ENCODE measurements at places on chromosomes 4 and X.

- DNase-seq: no peak
Measured at GRCh38 chrX:109760209-109760921, 27.3 kb upstream of the ACSL4 start.

GRCh38 chr4:43411226-43411625, 518.7 kb downstream of the GRXCR1 start:
- no peak for DNase-seq

- no peak for DNase-seq
Measured at GRCh38 chr4:145182222-145182621, 1.8 kb upstream of the OTUD4 start.

DNA sequence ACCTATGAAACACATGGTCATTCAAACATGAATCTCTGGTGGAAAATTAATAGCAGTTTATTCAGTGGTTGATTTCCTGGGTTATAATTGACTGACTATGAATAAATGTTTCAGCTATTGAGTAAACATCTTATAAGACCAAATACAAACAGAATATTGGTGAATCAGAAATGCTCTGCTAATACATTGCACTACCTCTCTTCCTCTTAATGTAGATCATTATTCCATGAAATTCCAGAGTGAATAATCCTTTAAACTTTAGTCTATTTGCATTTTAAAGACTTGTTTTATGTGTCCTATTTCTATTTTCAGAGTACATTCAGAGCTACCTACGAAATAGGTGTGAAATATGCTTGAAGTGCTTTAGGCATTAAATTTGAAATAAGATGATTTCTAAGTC, 715.4 kb downstream of the ADGRL3 start:
- no peak for DNase-seq

DNA sequence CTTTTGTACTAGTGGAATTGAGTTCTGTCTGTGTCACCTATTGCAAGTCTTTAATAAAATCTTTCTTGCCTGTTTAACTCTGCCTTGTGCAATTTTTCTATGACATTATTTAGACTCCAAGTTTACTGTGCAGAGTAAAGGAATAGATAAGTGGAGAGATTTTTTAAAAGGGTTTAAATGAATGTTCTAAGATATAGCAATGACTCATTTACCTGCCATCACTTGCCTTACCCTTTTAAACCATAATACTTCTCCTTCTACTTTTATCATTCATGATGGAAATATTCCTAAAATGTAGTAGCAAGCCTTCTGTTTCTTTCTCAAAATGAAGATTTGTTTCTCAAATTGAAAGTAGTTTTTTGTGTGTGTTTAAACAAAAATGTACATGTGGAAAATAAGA, 782.8 kb upstream of the MAGEB2 start:
- no peak for DNase-seq

DNA sequence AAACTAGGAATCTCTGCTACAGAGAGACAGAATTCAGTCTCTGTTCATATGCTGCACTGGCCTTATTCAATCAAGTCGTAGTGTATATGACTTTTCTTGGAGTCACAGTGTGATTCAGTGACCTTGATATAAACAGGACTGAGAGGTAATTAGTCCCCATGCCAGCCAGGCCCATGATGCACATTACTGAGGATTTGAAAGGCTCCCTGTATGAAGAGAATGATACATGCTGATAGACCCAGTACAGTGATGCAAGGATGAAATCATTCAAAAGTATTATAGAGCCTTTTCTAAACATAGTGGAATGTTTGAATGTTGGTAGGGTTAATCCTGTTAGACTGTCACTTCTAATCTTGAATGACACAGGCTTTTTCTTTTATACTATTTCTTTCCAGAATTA, 34.1 kb downstream of the ANXA3 start:
- DNase-seq: no peak

GRCh38 chrX:32451954-32452695, 759.2 kb downstream of the DMD start:
- no peak for DNase-seq

DNA sequence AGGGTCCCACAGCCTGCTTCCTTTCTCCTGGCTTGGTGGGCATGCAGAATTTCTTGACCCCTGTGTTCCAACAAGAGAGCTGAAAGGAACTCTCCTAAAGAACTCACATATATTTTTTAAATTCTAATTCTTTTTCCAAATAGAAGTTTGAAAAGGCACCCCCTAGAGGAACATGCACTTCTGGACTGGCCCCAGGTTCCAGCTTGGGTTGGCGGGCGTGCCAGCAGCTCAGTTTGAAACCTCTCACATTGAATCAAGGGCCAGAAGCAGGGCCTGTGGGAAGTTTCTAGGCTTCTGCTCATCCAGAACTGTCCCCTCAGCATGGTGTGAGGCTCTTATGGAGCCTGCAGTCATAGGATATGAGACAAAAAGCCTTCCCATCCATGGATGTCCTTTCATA, 132.6 kb downstream of the ATG4A start:
- DNase-seq: no peak

DNA sequence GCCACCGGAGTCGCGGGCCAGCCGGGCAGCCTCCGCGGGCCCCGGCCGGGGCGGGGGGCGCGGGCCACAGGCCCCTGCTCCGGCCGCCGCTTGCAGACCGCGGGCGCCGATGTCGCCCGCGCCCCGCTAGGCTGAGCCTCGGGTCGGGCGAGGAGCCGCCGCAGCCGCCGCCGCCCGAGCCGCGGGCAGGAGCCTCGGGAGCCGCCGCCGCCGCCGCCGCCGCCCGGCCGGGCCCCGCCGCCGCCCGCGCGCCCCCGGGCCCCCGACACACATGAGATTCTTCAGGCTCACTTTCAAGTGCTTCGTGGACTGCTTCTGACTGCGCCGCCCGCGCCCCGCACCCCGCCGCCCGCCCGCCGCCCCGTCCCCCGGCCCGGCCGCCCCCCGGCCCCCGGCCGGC, 345 bp downstream of the SLC6A8 start:
- no peak for DNase-seq

DNA sequence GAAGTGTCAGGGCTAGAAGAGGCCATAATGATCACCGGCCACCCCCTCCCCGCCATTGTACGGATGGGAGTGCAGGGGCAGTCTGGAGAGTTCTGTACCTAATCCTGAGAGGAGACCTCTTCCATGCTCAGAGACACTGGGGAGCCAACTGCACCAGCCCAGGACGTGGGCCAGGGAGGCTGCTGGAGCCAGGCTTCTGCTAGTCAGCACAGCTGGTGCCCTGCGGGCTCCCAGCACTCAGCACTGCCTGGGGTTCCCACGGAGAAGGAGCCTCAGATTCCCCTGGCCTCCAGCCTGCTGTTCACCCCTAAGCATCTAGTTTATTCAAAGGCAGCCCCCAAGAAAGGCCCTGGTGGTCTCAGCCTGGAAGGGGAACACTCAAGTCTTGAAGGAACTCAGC, 28.8 kb downstream of the ABLIM2 start:
- no peak for DNase-seq

- no peak for DNase-seq
Measured at GRCh38 chrX:14235004-14235403, 205.3 kb upstream of the GEMIN8 start.

DNA sequence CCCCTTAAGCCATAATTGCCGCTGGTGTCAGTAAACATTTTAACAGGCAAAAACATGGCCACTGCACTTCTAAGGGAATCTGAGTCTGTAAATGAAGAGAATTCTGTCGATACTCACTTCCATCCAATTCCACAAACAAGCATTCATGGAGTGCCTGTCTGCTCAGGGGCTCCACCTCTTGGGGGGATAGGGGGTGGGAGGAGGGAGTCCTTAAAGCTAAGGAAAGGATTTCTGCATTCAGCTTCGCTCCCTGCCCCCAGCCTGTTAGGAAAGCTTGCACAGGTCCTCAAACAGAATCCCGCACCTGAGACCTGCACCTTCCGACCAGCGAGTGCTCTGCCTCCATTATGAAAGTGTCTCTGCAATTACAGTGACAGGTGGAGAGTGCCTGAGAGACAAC, 130.2 kb upstream of the KIT start:
- no peak for DNase-seq

GRCh38 chr4:158161551-158162354, 11.1 kb downstream of the GASK1B start:
- peak; percentile 98 for DNase-seq

DNA sequence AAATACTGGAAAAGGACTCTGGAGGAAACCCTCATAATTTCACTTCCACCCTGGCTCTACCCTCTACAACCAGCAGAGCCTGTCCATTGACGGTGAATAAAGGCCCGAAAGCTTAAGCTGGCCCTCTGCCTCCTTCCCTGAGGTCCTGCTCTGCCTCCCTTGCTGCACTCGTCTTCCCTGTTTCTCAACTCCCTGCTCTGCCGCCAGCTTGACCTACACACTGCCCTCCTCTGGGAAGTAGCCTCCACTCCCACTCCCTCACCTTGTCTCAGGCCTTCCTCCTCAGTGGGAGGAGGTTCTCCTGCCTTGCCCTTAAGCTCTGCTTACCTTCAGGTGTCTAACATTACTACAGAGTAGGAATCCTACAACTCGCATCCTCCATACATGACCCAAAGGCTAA, 608.6 kb upstream of the NR3C2 start:
- no peak for DNase-seq

DNA sequence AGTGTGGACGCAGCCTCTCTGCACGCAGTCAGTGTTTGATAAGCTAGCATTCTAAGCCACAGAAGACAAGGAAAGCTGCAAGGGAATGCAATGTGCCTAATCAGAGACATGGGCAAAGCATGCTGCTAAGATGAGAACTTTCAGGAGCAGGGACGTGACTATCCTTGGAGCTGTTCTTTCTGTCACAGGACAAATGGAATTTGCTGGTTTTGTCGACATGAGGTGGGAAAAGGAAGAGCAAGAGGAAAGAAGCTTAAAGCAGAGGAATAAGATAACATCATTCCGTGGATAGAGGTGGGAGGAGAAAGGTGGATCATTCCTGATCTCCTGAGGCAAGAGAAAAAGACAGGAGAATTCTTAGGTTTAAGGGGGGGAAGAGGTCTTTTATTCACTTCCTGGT, 33.7 kb downstream of the RBM47 start:
- no peak for DNase-seq

DNA sequence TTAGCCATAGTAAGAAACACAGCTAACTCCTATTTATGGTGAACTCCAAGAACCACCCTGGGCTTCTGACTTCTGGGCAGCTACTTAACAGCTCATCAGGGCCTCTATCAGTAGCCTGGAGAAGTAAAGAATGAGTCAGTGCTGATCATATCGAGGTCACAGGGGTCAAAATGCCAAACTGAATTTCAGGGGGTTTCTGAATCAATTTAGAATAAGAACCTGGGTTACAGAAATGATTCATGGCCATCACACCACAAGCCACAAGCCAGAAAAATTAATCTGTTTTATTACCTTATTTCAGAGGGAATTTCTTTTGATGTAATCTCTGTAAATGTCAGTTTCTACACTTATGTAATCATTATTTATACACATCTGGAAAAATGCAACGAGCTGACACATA, 64.4 kb downstream of the CHST7 start:
- DNase-seq: no peak

DNA sequence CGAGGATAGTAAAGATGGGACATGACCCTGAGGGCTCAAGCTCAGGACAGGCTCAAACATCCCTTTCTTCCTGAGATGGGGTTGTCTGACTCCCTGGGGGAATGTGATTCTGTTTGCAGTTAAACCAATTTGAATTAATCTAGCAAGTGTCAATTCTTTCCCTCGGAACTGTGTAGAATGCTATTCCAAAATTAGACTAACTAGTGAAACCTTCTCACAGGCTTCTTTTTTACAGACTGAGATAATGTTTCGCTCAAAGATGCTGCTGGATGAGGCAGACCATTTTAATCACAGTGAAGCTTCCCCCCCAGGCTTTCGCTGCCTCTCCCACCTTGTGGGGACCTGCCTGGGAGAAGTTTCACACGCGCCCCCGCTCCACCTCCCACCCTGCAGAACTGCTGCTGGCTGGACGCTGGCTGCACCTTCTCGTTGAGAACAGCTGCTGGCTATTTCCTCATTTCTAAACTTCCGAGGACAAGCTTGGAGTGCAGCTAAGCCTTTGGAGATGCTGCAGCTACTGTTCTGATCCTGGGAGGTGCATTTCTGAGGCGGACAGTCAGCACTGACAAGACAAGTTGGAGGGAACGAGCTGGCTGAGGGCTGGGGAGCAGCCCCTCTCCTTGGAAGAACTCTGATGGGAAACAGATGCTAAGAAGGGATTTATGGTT, 297.8 kb downstream of the RAPGEF2 start:
- DNase-seq: no peak

- no peak for DNase-seq
Measured at GRCh38 chr4:182788201-182788600, 129.0 kb downstream of the DCTD start.

DNA sequence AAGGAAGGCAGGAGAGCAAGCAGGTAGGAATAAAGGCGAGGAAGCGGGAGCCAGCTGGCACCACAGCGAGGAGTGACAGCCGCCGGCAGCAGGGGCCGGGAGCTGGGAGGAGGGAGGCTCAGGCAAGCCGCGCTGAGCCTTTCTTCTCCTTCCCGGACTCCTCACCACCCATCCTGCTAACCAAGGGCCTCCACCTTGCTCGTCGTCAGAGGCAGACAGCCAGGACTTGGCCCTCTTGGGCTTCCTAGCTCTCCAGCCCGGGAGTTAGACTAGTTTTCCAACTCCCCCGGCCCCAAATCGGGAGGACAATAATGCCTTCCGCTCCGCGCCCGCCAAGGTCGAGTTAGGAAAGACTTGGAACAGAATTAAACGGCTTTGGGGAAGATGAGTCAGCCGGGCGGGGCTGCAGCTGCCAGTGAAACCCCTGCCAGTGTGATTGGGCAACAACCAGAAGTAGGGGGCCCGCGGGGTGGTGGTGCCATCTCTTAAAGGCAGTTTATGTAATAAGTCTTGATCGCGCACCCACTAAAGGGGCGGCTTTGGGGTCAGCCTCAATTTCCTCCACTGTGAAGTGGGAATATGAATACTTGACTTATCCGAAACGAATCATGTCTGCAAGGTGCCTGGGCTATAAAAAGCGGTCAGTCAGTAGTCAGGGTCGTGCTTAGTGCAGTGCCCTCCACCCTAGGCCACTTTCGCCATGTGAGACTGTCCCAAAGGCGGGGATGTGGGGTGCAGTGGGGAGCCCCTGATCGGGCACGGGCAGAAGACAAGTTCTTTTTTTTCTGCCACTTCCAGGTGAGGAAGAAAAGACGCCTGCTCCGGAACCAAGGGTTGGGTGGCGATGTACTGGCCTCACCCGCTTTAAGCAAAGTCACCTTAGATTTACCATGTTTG, 6.7 kb upstream of the HSD17B10 start:
- DNase-seq: peak; percentile 21

- DNase-seq: no peak
Measured at GRCh38 chrX:34918091-34918736, 24.4 kb upstream of the FAM47B start.

GRCh38 chrX:10254739-10255138, 98.0 kb downstream of the CLCN4 start:
- no peak for DNase-seq

DNA sequence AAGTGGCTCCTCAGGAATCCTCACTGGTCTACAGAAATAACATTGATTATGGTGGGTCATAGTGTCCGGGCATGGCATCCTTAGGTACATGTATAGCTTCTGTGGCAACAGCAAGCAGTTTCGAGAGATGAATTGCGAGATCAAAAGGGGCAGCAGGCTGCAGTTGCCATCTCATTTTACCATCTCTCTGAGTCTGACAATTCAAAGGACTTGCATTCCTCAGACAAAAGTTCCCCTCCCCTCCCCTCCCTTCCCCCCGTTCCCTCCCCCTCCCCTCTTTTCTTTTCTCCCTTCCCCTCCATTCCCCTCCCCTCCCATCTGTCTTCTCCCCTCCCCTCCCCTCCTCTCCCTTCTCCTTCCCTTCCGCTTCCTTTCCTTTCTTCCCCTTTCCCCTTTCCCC, 70.2 kb downstream of the MTNR1A start:
- DNase-seq: no peak
